Bronchial epithelial cell (primary cell): ENCODE measurements at places on chromosomes 3 and 15. TPM values are rescaled to one million over a fixed set of nuclear protein-coding genes. Genes with fewer than 3 reads are reported as not detected.

STAC gene
- total RNA-seq: 0.51 and 1.1 TPM in 2 replicates

GOLGA6A gene
- 0.13 TPM in 1 of 2 replicates, not detected in the other for total RNA-seq

SLC38A3 gene
- not detected in 2 replicates for total RNA-seq

SUCNR1 gene
- not detected in 2 replicates for total RNA-seq

SCN11A gene
- not detected in 2 replicates for total RNA-seq

DNA sequence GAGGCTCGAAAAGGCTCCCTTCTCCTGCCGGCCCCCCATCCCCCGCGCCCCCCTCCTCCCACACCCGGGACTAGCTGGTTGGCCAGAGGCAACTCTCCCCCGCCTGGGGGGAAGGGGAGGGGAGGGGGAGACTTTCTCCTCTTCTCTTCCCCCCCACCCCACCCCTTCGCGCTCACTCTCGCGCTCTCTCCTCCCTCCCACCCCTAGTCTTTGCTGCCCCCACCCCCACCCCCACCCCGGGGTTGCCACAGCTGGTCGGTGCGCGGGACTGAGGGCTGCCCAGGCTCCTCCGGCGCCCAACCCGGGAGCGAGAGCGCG, 710 bp downstream of the MECOM start:
- DNase-seq: no peak

DNA sequence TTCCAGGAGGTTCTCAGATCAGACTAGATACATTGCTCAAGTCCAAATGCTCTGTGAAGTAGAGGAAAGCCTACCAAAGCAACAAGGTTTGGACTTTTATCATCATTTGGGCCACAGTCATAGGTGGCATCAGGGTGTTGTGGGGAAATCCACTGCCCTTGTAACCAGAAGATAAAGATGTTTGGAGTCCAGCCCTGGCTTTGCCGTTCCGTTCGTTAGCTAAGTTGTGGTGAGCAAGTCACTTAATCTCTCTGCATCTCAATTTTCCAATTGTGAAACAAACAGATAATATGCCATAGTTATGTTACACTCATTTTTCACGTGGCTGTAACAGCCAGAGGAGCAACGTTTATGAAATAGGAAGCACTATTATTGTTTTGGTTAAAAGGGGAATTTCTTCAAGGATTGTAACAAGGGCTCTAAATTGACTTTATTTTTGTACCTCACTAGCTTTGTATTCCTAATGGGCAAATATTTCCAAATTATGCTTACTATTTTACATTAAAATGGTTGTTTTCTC, 125.6 kb downstream of the CD47 start:
- no peak for DNase-seq

- no peak for DNase-seq
Measured at GRCh38 chr3:101976473-101976872, 127.2 kb downstream of the NFKBIZ start.

- no peak for DNase-seq
Measured at GRCh38 chr3:24944805-24945520, 450.3 kb upstream of the THRB start.

DNA sequence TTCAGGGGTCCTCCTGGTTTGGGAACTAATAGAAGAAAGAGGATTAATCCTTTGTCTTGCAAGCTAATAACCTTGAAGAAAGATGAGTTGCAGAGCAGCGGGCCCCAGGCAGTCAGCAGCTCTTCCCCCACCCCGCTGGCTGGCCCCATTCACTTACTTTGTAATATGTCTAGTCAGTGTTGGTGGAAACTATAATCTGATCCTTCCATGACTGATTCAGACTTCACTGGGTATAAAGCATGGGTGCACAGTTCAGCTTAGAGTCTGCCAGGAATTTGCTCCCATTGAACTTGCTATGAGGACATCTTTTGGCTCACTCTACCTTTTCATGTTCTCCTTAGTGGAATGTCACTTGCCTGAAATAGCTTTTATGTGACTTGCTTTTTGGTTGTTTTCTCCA, 117.7 kb downstream of the CCNL1 start:
- DNase-seq: no peak

- peak; percentile 76 for DNase-seq
Measured at GRCh38 chr15:101615986-101616848, 36.0 kb downstream of the TM2D3 start.

GRCh38 chr3:33826688-33827087, 28.3 kb downstream of the PDCD6IP start:
- DNase-seq: no peak

DNA sequence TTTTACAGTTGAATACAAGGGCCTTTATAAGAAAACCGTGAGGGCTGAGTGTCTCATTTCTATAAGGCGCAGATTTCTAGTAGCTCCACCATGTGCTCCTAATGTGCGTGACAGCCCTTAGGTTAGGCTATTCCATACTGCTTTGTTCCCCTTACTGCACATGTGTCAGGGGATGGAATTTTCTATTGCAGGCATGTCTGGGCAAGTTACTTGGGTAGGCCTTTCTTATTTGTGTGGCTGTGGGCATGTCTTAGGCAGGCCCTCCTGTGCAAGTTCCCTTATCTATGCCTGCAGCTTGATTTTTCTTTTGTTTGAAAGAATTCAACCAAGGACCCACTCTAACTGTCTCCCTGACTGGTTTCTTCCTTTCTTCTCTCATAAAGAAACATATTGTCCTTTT, 434.2 kb upstream of the CNTN3 start:
- peak; percentile 93 for DNase-seq

- DNase-seq: no peak
Measured at GRCh38 chr15:57924598-57924997, 140.9 kb downstream of the ALDH1A2 start.

GRCh38 chr3:126527455-126528211, 3.7 kb downstream of the CHST13 start:
- DNase-seq: no peak

DNA sequence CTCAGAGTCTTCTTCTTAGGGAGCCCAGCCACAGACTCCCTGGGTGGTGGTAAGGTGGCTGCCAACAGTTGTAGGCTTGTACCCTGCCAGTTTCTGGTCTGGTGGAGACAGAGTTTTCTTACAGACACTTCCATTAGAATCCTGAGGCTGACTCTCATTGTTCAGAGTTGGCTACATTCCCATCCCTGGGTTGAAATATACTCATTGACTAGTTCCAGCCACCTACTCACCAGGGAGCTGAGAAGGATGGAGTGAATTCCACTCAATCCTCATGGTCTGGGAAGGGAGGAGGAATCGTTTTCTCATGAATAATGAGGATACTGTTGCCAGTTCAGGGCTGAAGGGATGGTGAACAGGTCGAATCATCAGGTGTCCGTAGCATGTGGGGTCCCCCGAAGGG, 226.5 kb upstream of the PROK2 start:
- no peak for DNase-seq

DNA sequence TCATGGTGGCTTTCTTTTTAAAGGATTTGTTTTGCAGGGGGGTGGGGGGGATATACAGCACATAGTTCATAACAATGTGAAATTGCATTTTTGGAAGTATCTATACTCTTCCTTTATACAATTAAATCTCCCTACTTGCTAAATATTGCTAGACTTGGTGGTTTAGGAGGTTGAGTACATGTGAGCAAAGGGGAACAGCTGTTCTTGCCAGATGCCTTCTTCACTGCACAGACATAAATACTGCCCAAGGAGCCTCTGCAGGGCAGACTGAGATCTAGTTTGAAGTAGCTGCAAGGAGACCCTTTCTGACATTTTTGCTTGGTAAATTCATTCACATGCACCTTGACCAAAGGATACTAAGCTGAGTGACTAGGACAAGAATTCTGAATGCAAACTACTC, 228.6 kb upstream of the IL12A start:
- no peak for DNase-seq
